ENCODE measurements at places on chromosomes 1 and 21.

- no peak for DNase-seq
Observed at GRCh38 chr1:28160782-28161266, 15.7 kb downstream of the PTAFR start.

- no peak for DNase-seq
Observed at GRCh38 chr1:17575797-17576518, 36.5 kb downstream of the ARHGEF10L start.

DNA sequence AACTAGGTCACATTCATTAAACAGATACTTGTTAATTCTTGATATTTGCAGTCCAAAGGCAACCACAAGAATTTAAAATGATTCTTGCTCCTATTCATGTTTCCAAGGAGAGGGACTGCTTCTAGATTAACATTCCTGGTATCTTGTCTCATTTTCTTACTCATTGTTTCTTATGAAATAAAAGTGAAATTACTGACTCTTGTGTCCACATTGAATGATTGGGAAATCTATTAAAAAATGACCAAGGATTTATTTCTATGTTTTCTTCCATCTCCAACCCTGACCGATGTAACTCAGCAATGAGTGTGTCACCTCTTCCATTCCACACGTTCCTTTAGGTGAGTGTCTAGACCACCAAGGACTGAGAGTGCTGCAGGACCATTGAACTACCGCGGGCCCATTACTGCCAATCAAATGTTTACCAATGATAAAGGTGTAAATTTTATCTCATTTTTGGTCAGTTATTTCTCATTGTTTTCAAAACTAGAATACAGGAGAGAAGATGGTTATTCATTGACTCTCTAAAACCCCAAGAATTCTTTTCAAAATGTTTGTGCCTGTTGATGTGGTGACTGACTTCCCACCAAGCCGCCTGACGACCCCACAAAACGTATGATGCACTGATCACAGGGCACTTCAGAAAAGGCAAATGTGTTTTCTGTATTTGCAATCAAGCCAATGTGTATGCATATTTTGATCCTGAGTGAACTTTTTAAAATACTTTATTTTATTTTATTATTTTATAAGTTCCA, 414.6 kb upstream of the PTBP2 start:
- DNase-seq, result no peak

DNA sequence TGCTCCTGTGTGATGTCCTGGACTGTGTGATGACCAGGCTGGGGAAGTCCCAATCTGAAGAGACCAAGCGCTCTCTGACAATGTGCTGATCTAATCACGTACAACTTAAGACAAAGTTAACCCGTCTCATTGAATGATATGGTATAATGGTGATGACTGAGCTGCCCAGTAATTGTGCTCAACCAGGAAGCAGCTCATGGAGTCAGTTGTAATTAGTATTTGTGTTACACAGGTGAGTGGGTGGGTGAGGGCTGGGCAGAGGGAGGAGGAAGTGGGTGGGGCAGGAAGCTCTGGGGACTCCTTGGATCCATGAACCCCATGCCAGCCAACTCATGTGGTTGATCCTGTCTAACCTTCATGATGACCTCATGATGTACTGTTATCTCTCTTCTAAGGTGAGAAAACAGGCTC, 8.7 kb upstream of the ECE1 start:
- no peak for DNase-seq

GRCh38 chr1:200028586-200029034, 1.1 kb downstream of the NR5A2 start:
- no peak for DNase-seq

GRCh38 chr21:40625991-40626390, 221.0 kb downstream of the DSCAM start:
- no peak for DNase-seq

DNA sequence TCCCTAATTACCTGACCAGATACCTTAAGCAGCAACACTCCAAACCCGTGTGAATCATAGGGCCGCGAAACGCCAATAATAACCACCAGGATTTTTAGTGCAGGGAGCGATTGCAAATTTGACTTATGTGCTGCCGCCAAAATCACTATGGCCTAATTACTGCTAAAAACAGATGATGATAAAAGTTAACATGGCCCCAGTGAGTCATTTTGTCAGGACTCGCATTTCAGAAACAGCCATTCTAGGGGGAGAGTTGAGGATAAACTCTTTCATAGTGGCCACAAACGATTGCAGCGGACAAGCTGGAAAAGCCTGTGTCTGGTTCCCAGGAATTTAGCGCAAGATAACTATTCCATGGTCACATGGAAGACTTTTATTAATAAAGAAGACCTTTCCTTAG, 103.4 kb downstream of the HLX start:
- no peak for DNase-seq

DNA sequence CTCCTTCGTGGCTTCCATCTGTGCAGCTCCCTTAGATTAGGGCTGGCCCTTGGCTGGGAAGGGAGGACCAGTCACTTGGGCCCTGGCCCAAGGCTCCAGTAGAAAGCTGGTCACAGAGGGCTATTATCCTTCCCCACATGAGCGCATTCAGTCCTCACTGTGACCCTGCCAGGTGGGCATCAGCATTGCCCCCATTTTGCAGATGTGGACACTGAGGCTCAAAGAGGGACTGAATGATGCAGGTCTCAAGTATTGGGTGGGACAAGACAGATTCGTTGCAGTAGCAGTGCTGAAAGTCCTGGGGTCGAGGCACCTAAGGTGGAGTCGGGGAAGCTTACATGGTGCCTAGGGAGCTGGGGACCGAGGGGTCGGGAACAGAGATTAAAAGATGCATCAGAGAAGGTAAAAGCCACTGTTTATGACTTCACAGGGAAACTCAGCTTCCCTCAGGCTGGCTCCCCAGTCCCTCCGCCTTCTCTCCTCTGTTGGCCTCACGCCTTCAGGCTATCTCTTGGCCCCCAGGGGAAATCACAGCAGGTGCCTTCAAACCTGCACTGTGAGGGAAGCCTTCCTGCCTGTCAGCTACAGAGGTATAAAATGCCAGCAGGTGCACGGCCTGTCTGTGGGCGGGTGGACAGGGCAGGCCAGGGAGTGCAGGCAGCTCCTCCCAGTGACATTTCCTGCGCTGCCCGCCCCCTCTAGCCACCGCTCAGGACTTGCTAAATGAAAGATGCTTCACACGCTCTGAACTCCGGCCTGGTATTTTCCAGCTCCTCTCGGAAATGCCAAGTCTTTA, 178.4 kb downstream of the GRIK3 start:
- peak; percentile 18 for DNase-seq

DNA sequence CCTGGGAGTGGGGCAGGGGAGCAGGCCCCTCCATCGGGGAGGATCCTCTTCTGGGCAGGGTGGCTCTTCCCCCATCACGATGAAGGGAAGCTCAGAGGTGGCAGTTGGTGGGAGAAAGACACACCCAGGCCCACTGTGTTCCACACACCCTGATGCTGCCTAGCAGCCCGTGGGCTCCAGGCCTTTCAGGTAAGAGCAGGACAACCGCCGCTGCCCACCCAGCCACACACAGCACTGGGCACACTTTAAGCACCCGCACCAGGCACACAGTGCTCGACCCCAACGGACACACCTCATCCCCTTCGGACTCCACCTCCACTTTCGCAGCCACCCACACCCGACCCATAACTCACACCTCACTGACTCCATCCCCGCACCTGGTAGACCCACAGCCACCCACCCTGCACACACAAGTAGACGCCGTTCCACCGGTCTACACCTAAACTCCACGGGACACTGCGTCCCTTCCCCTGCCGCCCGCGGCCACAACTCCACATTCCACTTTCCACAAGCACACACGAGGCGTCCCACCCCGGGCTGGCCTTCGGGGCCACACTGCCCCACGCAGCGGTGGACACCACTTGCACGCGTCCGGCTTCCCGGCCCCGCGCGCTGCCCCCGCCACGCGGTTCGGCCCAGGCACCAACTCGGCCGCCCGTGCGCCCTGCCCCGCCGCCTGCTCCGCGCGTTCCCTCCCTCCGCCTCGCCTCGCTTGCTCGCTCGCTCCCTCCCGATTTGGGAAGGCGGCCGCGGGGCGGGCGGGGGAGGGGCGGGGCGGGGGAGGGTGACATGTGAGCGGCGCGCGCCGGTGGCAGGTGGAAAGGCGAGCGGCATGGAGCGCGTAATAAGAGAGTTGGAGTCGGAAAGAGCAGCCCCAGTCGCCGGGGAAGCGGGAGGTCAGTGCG, at the start of gene KCNQ4:
TSS of gene KCNQ4 (plus strand) at position 787 of the 905 bp plus-strand sequence. CDS start 307 bp downstream, outside the sequence.
- DNase-seq, result no peak

GRCh38 chr1:25895365-25895990, 10.7 kb downstream of the STMN1 start:
- peak; percentile 70 for DNase-seq

DNA sequence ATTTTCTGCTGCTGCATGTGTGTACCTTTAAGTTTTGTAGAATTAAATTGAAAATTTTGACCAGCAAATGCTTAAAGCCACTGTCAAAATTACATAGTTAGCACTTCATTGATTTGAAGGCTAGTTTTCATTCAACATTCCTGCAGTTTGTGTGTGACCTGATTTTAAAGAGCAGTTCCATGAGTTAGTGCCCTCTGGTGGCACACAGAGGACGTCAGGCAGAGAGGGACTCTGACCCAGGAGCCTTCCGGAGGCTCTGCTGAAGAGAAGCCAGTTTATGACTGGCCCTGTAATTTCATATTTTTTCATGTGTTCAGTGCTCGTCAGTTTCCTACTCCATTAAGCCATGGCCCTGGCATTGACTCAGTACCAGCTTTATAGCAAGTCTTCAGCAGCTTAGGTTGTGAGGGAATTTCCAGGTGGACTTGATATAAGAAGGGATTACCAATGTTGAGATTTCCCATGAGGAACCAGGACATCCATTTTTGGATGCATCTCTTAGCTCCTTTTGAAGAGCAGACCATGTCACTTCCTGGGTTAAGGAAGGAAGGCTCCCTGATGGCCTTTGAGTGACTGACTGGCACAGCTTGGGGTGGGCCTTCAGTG, 104.7 kb downstream of the CAMTA1 start:
- DNase-seq, result no peak

DNA sequence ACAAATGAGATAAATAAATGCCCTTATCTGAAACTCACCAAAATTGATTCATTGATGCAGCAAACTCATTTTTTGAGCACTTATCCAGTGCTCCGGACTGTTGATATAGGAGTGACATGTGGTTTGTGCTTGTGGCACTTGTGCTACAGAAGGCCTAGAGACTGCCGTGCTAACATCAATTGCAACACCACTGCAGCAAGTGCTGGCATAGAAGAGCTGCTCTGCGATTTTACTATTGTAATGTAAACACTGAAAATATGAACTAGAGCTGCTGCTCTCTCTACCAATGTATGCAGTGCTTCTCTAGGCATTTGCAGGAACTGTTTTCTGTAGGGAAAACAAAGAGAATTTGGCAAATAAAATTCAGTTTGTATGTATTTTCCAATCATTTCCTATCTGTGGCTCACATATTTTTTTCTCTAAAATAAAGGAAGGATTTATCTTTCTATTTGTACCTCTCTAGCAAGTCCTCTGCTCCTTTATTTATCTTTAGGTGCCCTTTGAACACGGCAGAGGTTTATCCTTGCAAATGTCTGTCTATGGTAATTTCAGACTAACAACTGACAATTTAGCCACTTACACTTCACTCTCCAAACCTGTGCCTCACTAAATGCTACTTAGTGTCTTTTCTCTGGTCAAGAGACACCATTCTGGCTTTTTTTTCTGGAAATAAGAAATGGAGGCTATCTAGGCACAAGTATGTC, 409.5 kb upstream of the ADGRL2 start:
- no peak for DNase-seq

- no peak for DNase-seq
Observed at GRCh38 chr21:29136033-29136432, 5.6 kb downstream of the MAP3K7CL start.

DNA sequence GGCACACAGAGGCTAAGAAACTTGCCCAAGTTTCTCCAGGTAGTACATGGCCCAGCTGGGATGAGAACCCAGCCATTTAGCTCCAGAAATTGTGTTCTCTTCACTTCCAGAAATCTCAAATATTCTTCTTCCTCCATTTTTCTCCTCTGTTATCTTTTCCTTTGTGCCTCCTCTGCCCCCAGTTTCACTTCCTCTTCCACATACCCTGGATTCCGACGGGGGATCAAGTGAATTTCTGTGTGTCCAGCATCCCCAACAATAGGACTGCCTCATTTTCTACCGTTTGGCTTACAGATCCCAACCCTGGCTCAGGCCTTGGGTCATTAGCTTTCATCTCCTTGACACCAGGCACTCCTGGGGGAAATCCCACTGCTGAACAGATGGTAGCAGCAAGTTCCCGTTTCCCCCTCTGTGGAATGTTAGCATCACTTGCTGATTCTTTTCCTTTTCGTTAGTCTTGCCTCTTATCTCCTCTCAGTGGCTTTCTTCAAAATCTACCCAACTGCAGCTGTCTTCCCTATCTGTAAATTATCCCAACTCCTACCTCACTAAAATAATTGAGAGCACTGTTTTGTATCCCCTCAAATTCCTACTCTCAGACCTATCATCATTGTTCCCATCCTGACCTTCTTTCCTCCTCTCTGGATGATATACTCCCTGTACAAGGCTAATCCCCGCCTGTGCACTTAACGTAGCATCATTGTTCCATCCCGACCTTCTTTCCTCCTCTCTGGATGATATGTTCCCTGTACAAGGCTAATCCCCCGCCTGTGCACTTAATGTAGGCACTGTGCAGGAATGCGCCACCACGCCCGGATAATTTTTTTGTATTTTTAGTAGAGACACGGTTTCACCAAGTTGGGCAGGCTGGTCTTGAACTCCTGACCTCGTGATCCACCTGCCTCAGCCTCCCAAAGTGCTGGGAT, 36.5 kb downstream of the SCCPDH start:
- no peak for DNase-seq

DNA sequence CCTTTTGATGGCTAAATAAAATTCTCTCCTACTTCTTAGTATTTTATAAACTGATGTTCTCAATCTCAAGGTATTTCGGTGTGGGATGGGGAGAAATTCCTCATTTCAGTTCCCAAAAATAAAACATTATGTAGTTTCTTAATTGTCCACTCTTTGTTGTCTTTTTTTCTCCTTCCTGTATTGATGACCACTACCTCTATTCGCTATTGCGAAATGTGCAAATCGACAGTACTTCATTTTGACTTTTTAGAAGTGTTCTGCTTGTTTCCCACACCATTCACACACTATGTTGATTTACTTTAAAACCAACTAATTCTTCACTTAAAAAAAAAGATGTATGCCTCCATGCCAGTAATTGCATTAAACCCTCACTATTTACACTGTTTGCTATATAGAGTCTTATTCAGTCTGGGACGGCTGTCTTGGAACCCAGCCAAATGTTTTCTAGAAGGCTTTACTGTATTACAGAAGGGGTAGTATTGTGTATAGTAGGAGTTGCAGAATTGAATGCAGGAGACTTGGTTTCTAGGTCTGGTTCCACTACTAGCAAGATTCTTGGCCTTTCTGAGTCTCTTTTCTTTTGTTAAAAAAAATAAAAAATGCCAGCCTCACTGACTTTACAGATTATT, 5.6 kb downstream of the RNF2 start:
- no peak for DNase-seq
